ENCODE measurements at places on chromosomes 7 and 10. TPM values are rescaled to one million over a fixed set of nuclear protein-coding genes. Genes with fewer than 3 reads are reported as not detected.

EBF3 gene
- total RNA-seq, result not detected

ANKIB1 gene
- 47.1 TPM for total RNA-seq

VSTM4 gene
- 2.6 TPM for total RNA-seq

PPP1R17 gene
- total RNA-seq, result not detected

PLA2G12B gene
- not detected for total RNA-seq
